ENCODE measurements at places on chromosomes 4 and X.

DNA sequence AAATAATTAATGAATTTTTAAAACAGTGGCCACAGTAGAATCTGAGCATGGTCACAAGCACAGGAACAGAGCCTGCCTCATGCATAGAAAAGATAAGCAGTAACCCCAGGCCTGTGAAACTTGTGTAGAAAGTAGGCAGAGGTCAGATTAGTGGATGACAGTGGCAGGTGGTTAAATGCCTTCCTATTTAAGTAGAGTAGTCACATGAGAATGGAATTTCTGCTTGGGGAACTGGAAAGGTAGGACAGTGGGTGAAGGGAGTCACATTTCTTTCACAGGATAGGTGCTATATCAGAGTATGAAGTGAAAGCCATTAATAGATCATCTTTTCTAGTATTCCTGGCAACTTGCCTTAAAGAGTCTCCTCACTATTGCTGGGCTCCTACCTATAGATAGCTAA, 34.9 kb upstream of the ASB12 start:
- no peaks in the 10 kb centered on the region for H3K36me3 ChIP-seq
- no peak overlapping the region for H3K4me3 ChIP-seq
- no peak for DNase-seq
- H3K27me3 ChIP-seq, result no peaks in the 10 kb centered on the region
- no peak overlapping the region for H3K27ac ChIP-seq
- H3K4me1 ChIP-seq, result no peaks in the 10 kb centered on the region

DNA sequence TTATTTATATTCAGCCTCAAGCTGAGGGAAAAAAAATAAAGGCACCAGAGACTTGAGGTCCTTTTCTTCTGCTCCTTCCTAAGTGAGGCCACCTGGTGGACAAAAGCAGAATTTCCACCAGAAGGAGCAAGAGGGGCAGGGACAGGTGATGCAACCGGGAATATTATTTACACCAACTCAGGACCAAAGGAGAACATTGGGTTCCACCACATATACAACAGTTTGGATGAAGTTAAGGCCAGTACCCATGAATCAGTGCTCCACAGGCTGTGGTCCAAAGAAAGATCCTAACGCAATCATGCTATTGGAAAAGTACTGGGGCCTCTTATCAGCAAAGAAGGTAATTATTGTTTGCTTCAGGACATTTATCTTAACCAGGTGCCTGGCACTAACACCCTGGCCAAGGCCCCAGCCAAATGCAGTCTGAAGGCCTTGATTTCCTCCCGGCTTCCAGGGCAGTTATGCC, 57.4 kb downstream of the TSC22D3 start:
- no peaks in the 10 kb centered on the region for H3K27me3 ChIP-seq
- H3K27ac ChIP-seq, result peak overlapping the region; percentile 95
- H3K4me3 ChIP-seq, result no peak overlapping the region
- H3K4me1 ChIP-seq, result peaks cover 8% of the 10 kb centered on the region

GRCh38 chr4:17595471-17596005, 18.5 kb downstream of the LAP3 start:
- H3K4me3 ChIP-seq, result no peak overlapping the region
- H3K4me1 ChIP-seq, result no peaks in the 10 kb centered on the region
- no peak for DNase-seq
- no peak overlapping the region for H3K27ac ChIP-seq
- H3K27me3 ChIP-seq, result no peaks in the 10 kb centered on the region

GRCh38 chr4:139171876-139172691, 4.9 kb downstream of the ELF2 start:
- H3K27me3 ChIP-seq, result no peaks in the 10 kb centered on the region
- peaks cover 46% of the 10 kb centered on the region for H3K4me1 ChIP-seq
- DNase-seq, result no peak
- H3K36me3 ChIP-seq, result no peaks in the 10 kb centered on the region
- H3K4me3 ChIP-seq, result no peak overlapping the region

- H3K4me1 ChIP-seq, result peaks cover 6% of the 10 kb centered on the region
- H3K27ac ChIP-seq, result peak overlapping the region; percentile 40
- no peaks in the 10 kb centered on the region for H3K36me3 ChIP-seq
- DNase-seq, result no peak
- no peaks in the 10 kb centered on the region for H3K27me3 ChIP-seq
Measured at GRCh38 chrX:130118441-130119311, 8.4 kb upstream of the ELF4 start.

- H3K36me3 ChIP-seq, result no peaks in the 10 kb centered on the region
- DNase-seq, result no peak
- no peak overlapping the region for H3K27ac ChIP-seq
- H3K4me1 ChIP-seq, result no peaks in the 10 kb centered on the region
- H3K27me3 ChIP-seq, result no peaks in the 10 kb centered on the region
- no peak overlapping the region for H3K4me3 ChIP-seq
Measured at GRCh38 chrX:152845618-152846240, 14.9 kb downstream of the NSDHL start.

GRCh38 chr4:71857713-71858451, 74.0 kb upstream of the GC start:
- H3K4me3 ChIP-seq, result no peak overlapping the region
- no peaks in the 10 kb centered on the region for H3K4me1 ChIP-seq
- DNase-seq, result no peak

DNA sequence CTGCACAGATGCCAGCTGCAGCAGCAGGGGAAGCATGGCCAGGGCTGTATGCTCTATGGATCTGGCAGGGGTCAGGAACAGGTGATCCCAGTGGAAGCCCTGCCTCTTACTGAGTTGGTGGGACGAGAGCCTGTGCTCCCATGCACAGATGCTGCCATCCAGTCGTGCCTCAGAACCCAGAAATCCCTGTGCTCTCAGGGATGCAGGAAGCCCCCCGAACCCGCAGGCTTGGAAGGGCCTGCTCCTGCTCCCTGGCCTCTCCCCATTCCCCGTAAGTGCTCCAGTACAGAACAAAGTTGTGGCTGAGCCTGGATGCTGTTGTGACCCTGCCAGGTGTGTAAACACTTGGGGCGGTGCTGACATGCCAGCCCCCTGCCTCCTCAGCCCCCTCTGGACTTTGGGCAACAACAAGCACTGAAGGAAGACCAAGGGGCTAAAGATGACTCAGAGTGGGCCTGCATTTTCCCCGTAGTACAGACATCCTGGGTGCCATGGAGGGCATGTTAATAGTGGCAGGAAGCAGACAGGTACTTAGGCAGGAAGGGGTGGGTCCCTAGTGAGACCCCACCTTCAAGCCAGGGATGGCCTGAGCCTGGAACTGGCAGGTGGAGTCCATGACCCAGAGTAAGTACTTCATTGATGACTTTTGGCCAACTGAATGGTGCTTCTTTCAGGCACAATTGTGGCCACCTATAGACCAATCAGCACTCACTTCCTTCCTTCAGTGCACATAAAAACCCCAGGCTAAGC, 1640.7 kb downstream of the C4orf33 start:
- H3K27ac ChIP-seq, result no peak overlapping the region
- no peaks in the 10 kb centered on the region for H3K36me3 ChIP-seq
- no peaks in the 10 kb centered on the region for H3K27me3 ChIP-seq
- no peaks in the 10 kb centered on the region for H3K4me1 ChIP-seq
- DNase-seq, result no peak

GRCh38 chr4:184671101-184671500, 21.6 kb downstream of the PRIMPOL start:
- no peaks in the 10 kb centered on the region for H3K27me3 ChIP-seq
- no peak overlapping the region for H3K4me3 ChIP-seq
- peaks cover 25% of the 10 kb centered on the region for H3K4me1 ChIP-seq
- H3K27ac ChIP-seq, result no peak overlapping the region
- DNase-seq, result peak; percentile 47

Measured in transverse colon (tissue), 4 donors.